ENCODE measurements at places on chromosomes 5 and 9.

DNA sequence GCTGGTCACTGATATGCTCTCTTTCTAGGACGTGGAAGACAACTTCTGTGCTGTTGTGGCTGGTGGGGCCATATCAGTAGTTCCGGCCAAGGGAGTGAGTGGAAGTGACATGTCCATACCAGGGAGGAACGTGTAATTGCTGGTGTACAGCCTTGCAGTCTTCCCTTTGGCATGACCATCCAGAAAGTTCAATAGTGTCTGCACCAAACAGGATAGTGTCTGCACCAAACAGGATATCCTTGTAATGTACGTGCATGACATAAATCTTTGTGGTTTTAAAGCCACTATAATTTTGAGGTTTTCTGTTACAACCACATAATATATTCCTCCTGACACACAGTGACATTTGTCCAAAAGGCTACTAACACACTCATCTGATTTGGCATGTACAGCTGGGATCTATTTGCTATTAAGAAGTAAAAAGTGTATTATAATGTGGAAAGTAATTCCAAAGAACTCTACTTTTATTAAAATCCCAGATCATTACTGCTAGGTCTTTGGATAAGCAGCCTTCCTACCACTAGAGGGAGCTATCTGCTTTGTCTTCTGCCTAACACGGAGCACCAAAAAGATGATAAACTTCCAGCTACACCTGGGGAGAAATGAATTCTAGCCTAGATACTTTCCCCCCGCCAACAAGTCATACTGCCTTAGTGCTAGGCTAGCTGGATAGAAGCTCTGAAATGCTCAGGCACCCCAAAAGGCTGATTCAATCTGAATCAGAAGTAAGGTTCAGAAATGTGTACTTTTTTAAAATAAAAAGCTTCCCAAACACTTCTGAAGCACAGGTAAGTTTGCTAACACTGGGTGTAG is 52.7 kb downstream of the RNF145 start:
- peak; percentile 11 for DNase-seq

DNA sequence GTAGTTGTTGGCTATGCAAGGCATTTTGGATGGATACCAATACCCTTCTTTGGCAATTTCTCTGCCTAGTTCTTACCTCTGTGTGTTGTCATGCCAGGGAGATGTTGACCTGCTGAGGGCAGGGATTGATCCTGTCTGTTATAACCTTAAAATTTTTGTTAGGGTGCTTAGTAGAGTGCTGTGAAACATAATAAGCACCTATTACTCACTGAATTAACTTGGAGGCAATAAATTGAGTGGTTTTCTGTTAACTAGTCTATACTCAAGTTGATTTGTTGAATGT is 177.2 kb downstream of the ARHGAP26 start:
- no peak for DNase-seq

DNA sequence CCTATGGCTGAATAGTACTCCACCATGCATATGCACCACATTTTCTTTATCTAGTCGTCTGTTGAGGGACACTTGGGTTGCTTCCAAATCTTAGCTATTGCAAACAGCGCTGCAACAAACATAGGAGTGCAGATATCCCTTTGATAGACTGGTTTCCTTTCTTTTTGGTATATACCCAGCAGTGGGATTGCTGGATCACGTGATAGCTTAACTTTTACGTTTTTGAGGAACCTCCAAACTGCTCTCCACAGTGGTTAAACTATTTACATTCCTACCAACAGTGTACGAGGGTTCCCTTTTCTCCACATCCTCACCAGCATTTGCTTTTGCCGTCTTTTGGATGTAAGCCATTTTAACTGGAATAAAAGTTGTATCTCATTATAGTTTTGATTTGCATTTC is 142.6 kb downstream of the TARS1 start:
- DNase-seq: no peak

DNA sequence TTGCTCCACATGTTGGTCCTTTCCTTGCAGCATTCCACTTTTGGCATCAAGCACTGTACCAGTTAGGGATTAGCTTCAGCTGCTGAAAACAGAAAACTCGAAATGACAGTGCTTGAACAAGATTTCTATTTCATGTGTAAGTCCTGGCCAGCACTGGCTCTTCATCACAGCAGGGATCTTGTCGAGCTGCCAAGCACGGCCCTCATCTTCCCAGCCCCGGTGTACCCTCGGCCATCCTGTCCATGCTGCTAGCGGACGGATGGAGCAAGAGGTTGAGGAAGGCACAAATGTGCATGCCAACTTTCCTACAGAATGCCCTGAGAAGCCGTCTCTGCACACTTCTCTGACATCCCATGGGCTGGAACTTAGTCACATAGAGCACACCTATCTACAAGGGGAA is 130.6 kb downstream of the TENT4A start:
- DNase-seq: no peak

GRCh38 chr9:127865645-127866464 is 11.4 kb upstream of the ENG start:
- no peak for DNase-seq

GRCh38 chr5:179427676-179428056 is 82.4 kb upstream of the ADAMTS2 start:
- DNase-seq: no peak

GRCh38 chr5:36728697-36729543 is 122.5 kb downstream of the SLC1A3 start:
- peak; percentile 37 for DNase-seq

DNA sequence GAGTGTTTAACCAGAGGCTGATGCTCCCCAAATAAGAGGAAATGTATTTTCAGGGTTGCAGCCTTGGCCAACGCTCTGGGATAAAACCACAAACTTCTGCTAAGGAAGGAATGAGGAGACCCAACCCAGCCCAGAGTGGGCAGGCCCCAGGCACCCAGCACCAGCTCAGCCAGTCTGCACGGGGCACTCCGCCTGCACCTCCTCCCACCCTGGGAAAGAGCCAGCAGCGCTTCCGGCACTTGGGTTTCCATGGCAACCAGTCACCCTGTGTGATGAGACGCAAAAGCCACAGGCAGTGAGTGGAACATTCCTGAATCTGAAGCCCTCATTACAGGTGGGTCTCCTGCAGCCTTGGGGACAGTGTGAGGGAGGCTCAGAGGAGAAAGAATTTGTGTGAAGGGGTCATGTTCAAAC is 85.2 kb upstream of the ZBTB43 start:
- peak; percentile 75 for DNase-seq

- DNase-seq: no peak
Observed at GRCh38 chr9:126499911-126500599, 113.7 kb upstream of the LMX1B start.

DNA sequence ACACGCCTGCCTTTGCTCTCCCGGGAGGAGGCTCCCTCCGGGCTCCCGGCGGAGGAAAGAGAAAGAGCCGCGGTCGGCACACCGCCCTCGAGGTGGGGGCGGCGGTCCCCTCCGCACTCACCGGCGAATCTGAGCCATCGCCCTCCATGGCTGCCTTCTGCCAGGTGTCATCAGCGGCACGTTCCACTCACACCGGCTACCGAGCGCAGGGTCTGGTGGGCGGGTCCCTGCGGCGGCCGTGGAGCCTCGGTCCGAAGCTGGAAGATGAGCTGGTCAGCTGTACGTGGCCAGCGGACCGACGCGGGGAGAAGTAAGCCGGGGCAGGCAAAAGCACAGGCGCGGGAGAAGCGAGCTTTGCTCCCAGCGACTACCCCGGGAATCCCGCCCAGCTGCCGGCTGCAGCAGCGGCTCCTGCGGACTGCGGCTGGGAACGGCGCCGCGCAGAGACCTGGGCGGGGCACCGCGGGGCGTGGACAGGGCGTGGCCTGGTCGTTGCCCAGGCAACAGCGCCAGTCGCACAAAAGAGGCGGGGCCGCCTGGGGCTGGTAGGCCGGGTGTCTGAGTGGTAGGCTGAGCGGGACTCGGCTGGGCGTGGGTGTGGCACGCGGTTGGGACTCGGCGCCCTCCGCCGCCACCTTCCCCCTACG is at the start of gene TRIM36:
Gene TRIM36, minus strand, starts transcription at position 422 of the 647 bp plus-strand sequence. Its CDS starts 274 bp downstream, at position 148.
- DNase-seq: peak; percentile 16

GRCh38 chr5:93399675-93400074 is 181.3 kb downstream of the NR2F1-AS1 start:
- no peak for DNase-seq

- DNase-seq: no peak
Observed at GRCh38 chr5:122424132-122424531, 112.1 kb downstream of the SNCAIP start.

- DNase-seq: no peak
Observed at GRCh38 chr5:53416144-53416738, 64.2 kb upstream of the FST start.

GRCh38 chr9:77215874-77216273 is 38.5 kb downstream of the VPS13A start:
- DNase-seq: no peak

GRCh38 chr5:56838409-56839039 is 23.2 kb downstream of the MAP3K1 start:
- DNase-seq: no peak

DNA sequence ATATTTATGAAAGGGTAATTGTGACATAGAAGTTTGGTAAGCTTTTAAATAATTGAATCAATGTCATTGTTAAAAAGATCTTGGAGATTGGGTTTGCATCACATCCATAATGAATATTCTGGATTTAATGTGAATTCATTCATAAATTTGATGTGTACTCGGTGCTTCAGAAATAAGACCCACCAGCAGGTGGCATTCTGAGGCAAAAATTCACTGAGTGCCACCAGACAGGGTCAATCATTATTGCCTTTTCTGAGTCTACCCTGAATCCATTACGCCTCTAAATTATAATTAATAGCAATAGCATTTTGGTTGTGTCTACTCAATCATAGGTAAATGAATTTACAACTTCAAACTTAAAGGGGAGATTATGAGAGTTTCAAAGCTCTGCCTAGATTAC is 1.0 kb downstream of the TRPC7 start:
- DNase-seq: no peak

GRCh38 chr5:167870055-167870454 is 421.4 kb upstream of the WWC1 start:
- DNase-seq: no peak

DNA sequence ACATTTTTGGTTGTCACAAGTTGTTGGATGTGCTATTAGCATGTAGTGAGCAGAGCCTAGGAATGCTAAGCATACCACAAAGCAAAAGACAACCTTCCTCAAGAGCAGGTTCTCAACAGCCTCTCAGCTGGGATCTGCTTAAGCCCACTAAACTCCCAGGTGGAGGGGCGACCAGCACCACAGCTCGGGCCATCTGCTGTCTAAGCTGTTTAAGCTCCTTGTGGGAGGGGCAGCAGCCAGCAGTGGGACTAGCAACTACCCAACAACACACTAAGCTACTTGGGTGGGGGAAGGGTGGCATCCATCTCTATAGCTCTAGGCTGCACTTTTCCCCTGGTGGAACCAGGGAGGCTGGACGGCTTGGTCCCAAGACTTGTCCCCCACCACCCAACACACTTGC is 1052.7 kb upstream of the ARRDC3 start:
- no peak for DNase-seq

DNA sequence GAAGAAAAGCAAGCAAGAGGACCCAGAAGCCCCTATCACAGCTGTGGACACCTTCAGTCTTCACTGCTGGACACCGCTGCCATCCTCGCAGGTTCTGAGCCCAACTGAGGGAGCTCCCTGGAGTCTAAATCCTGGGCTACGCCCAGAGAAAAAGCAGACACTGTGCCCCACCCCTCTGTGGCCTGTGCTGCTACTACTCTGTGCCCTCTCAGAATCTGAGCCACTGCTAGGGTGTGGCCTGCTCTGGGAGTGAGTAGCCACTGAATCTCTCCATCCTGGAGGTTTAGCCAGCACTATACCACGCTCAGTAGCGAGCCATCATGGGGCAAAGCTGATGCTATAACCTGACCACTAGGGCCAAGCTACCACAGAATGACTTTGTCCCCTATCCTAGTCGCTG is 338.2 kb downstream of the NPR3 start:
- DNase-seq: no peak

- DNase-seq: no peak
Observed at GRCh38 chr5:126806-127205, 34.8 kb downstream of the PLEKHG4B start.

GRCh38 chr9:37447111-37447510 is 18.1 kb downstream of the ZBTB5 start:
- no peak for DNase-seq

DNA sequence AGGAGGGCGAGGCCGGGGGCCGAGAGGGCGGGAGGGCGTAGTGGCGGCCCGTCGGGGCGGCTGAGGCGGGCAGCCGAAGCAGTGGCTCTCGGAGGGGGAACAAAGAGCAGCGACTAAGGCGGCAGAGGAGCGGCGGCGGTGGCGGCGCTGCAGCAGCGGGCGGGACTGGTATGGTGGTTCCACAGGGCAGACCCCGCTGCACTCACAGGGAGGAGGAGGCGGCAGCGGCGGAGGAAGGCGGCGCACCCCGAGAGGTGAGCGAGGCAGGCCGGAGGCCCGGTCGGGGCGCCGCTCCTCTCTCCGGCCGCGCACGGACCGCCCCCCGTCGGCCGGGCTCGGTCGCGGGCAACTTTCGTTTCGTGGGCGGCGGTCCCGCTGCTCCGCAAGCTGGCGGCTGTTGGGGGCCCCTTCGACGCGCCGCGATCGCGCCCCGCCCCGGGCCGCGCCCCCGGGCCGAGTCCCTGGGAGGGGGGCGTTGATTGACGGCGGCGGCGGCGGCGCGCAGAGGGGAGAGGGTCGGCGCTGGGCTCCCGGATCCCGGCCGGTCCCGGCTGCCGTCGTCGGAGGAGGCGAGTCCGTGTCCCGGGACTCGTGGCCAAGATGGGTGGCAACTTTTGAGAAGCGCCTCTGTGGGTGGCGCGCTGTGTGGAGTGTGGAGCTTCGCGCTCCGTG is 467 bp downstream of the CNOT6 start:
- DNase-seq: no peak

DNA sequence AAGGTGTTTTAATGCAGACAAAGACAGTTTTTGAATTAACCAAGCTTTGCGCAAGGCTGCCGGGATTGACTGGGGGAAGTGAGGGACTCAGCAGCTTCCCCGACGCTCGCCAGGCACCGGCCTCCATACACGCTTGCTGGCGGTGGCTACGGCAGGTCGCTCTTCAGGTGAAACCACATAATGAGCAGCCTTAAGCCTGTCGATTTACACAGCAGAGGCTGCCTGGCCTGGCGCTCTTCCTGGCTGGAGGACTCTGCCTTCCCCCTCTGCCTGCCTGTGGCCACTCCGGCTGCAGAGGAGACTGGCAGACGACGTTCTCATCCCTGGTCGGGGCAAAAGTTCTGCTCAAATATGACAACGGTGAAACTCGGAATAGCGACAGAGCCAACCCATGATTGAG is 9.0 kb upstream of the NOTCH1 start:
- no peak for DNase-seq

GRCh38 chr5:17343675-17344074 is 126.2 kb downstream of the BASP1 start:
- no peak for DNase-seq

GRCh38 chr5:176620333-176620981 is 9.9 kb downstream of the SNCB start:
- no peak for DNase-seq

GRCh38 chr5:158819095-158819494 is 280.6 kb downstream of the EBF1 start:
- DNase-seq: no peak
